ENCODE measurements at places on chromosomes 4 and X.

- DNase-seq, result no peak
Measured at GRCh38 chr4:111977419-111977965, 167.8 kb upstream of the FAM241A start.

- DNase-seq, result no peak
Measured at GRCh38 chr4:39840027-39840426, 137.7 kb downstream of the PDS5A start.

DNA sequence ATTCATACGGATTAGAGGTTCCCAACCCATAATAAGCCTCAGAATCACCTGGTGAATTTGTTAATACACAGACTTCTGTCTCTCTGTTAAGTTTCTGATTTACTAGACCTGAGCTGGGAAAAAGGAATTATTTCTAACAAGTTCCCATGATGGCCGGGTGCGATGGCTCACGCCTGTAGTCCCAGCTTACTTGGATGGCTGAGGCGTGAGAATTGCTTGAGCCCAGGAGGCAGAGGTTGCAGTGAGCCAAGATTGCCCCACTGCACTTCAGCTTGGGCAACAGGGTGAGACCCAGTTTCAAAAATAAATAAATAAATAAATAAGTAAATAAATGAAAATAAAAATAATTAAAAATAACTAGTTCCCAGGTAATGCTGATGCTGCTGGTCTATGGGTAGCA, 412.3 kb downstream of the GALNTL6 start:
- DNase-seq, result no peak

DNA sequence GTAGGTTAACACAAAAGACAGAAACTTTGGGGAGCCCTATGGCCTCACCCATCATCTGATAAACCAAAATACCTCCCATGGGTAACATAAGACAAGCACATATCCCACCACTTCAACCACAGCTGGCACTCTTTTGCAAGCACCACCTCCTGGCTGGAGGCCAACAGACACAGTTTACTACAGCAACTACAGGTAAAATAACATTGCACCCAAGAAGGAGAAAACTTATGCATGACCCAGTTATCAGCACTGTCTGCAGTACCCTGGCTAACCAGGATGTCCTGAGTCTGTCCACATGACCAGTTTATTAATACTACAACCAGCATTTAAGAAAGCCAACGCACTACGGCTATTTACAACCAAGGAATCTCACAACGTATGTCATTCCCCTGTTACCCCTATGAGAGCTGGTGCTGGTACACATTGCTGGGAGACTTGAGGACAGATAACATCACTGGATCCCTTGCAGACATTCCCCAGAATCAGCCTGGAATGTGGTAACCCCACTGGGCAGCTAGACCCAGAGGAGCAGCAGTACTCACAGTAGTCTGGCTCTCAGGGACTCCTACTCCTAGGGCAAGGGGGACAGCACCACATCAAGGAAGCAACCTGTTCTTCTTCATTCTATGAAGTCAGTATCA, 32.0 kb downstream of the ELF2 start:
- no peak for DNase-seq

GRCh38 chr4:173536808-173537429, 6.9 kb upstream of the HAND2 start:
- DNase-seq, result no peak

- no peak for DNase-seq
Measured at GRCh38 chrX:139201924-139202323, 328.6 kb upstream of the F9 start.

- no peak for DNase-seq
Measured at GRCh38 chr4:183263787-183264386, 56.2 kb downstream of the CLDN22 start.

DNA sequence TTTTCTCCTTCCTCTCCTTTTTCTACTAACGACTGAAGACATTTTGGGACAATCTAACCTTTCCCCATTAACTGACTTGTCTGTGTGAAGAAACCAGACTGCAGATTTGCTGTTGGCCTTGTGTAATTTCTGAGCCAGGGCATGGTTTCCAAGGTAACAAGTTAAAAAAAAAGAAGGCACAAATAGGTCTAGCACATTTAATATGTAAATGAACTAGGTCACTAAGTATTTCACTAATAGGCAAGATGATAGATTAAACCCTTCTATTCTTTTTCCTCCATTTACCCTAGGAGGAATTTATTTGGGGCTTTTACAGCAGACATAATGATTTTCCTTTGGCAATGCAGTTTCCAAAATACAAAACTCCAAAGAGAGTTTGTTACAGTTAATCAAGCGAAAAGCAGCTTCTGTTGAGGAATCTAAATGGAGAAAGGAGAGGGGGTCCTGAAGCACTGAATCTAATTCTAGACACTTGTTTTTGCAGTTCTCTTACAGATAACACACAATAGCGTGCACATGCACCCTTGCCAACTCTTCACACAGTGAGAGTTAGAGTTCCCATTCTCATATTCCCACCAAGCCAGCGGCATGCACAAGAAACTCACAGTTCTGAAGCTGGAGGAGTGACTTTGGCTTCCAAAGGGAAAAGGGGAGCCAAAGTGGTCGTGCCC, 72.0 kb downstream of the TSPAN5 start:
- no peak for DNase-seq

DNA sequence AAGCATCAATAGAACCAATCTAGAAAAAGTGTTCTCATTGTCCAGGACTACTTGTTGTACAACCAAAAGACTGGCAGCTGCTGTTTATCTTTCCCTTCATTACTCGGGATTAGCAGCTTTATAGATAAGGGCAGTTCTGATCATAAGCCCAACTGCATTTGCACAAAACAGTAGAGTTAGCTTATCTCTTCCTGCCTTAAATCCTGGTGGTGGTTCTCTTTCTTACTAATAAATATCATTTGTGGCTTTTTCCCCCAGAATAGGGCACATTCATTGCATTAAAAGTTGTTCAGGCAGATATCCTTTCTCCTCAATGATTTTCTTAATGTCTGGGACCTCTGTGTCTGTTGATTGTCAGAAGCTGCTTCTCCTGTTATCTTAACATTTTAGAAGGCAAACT, 20.2 kb upstream of the RRAGB start:
- no peak for DNase-seq

DNA sequence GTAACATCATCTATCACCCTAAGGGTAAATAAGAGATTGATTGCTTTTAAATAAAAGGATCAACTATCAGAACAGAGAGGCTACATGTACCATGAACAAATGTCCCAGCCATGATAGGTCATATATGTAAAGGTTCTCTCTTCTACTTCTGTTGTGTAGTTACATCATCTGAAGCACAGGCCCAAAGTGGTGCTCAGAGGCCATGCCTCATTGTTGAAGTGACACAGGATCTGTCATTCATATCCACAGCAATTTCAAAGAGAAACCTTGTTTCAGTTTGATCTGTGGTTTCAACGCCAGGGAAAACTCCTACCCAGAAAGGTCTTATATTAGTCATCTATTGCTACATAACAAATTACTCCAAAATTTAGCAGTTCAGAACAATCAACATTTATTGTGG, 269.2 kb upstream of the MAOA start:
- no peak for DNase-seq

DNA sequence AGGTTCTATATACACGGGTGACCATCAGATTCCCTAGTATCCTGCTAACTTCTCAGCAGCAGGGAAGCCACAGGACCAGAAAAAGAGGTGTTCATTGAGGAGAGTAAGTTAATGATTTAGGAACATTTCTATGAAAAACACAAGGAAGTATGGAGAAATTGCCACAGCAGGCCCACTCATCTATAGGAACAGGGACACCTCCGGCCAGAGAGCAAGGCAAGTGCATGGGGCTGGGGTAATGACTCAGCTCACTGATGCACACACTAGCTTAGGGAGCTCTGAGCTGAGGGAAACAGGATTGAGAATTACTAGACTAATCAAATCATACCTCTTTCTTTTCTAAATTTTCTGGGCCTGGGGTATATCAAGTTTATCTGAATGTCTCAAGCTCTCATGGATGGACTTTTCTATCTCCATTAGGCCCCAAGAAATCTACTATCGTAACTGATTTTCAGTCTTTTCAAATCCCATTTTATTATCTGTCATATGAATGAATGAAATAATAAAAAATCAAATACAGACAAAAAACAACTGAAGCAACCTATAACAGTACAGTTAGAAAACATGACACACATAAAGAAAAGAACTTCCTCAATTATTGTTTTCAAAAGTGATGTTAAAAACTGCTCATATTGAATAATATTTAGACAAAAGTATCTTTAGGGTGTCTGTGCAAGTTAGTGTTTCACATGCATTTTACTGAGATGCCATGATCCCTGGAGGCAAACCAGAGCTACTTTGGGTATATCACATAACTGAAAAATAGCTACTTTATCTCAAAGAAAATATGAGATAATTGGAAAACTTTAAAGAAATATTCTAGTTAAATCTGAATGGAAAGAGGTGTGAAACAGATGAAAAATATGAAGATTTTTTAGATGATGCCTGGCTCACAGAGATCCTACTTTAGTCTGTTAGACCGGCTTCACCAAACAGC, 89.8 kb downstream of the FBXO8 start:
- no peak for DNase-seq

DNA sequence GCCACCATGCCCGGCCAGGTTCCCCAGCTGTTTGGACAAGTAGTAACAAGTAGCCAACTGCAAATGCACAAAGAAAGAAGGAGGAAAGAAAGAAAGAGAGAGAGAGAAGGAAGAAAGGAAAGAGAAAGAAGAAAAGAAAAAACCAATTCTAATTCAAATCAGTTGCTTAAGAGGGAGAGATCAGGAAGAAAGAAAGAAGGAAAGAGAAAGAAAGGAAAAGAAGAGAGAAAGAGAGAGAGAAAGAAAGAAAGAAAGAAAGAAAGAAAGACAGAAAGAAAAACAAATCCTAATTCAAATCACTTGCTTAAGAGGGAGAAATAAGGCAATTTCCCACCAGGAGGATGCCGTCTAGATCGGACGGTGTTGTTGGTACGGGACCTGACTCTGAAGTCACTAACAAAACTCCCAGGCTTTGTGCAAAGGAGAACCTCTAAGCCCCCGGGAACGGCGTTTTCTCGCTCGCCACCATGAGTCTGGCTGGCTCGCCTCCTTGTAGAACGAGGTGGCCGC, 95.5 kb upstream of the PPP2R3B start:
- DNase-seq, result no peak

DNA sequence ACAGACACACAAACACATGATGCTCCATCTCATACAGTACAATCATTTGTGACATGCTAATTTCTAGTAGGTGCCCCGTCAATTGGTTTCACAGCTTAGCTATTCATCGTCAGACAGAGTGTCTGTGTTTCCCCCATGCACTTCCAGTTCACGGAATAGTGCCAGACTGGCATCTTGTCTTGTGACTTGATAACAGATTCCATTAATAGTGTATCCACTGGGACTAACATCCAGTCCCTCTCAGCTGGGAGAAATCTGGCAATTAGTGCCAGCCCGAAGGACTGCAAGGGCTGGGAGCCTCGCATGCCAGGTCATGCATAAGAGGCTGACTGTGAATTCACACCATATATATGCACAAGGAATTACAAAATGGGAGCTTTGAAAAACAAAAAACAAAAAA, 20.2 kb upstream of the GATB start:
- DNase-seq, result no peak

- DNase-seq, result no peak
Measured at GRCh38 chr4:166726832-166727231, 507.5 kb downstream of the SPOCK3 start.

DNA sequence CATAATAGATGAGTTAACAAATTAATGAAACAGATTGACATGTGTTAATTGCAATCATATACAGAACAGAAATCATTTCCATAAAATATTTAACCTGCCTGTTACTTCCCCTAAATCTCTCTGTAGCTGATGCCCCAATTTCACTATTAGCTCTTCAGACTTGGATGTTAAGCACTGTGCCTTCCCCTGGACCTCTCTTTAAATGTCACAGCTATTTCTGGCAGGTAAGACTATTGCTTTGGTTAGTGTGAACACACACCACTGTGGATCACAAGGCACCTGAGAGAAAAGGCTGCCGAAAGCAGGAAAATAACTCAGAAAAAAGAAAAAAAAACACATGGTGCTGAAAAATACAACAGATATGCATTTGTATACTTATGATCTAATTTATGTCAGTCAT, 91.3 kb downstream of the SNCA start:
- no peak for DNase-seq

GRCh38 chr4:98285676-98286075, 24.5 kb downstream of the RAP1GDS1 start:
- DNase-seq, result no peak

DNA sequence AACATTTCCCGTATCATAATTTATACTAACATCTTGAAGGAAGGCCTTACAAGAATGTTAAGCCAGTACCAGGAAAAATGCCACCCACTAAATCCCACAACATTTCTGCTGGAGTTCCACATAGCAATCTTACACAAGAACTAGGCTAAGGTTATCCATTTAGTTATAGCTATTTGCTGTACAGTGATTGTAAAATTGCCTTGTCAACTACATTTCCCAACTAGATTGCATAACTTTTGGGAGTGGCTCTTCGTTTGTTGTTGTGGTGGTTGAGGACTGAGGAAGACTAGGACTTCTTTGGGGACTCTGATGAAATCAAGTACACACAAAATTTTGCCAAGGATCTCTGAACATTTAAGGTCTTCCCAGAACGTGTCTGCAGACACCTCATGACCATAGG, 8.0 kb downstream of the IBSP start:
- DNase-seq, result no peak

DNA sequence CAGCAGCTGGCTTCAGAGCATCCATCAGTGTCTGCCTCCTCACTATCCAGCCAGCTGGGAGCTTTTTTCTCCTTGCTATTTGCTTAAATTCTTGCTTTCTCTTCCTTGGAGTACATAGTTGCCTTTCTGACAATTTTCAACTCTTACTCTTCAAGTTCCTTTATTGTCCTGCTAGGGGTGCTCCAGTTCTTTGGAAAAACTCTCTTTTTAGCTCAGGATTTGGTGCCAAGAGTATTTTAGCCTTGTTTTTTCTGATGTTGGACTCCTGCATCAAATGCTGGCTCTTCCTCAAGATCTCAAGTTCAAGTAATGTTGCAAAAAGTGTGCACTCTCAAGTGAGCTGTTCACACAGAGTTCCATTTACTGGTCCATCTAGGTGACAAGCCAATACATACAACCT, 126.4 kb downstream of the KDR start:
- no peak for DNase-seq

DNA sequence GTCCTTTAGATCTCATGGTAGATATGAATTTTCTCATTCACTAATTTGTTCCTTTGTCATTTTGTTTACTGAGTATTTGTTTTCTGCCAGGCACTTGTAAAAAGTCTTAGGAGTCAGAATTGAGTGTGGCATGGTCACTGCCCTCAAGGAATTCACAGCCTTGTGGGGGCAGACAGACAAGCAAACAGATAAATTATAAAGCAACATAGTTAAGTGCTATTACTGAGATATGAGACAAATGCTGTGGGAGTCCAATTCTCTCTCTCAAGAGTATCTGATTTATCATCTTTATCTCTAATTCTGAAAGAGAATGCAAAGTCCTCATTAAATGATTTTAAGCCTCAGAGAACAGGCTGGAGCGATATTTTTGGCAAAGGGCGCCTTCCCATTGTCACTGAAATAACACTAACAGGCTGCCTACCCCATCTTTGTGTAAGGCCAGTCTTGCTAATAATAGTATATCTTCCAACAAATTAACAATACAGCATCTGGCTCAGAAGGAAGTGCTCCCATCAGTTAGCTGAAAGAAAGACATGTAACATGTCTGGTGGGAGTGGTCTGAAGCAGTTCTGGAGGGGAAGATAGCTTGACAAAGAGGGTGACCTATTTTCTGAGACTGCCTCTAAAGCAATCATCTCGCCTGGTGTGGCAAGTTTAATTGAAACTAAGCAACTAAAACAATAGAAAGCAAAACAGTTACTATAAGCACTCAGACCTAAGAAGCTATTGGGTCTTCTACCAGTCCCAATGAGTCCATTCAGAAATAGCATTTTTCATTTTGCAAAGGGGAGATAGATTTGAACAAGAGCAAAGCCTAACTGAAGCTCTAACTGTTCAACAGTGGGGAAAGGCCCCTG, 61.5 kb upstream of the AMOT start:
- no peak for DNase-seq
